Left lobe of liver (tissue), 2 donors: ENCODE measurements at places on chromosomes 3 and 15. TPM values are rescaled to one million over a fixed set of nuclear protein-coding genes. Genes with fewer than 3 reads are reported as not detected.

The SSUH2 gene
- not detected for total RNA-seq

The CALML4 gene
- total RNA-seq = 6.8 TPM

The SLC35G2 gene
- 0.70 TPM for total RNA-seq

The SERPINI2 gene
- 0.15 TPM for total RNA-seq

The IL17RD gene
- 0.13 TPM for total RNA-seq

The STXBP5L gene
- total RNA-seq = not detected

The CELF6 gene
- 0.65 TPM for total RNA-seq
